NK-92 treated with Interleukin-12 subunit alpha and Interleukin-12 subunit beta, amount 100 ng/mL, for 24 hours (cell line): ENCODE measurements at places on chromosomes 4 and X.

GRCh38 chrX:29044423-29045184, 457.4 kb downstream of the IL1RAPL1 start:
- no peak for DNase-seq

- DNase-seq: no peak
These were observed 496.9 kb upstream of the DIPK2B start for GRCh38 chrX:45697591-45697990.

- no peak for DNase-seq
These were observed 3.0 kb downstream of the GIMD1 start for GRCh38 chr4:106365613-106366012.

DNA sequence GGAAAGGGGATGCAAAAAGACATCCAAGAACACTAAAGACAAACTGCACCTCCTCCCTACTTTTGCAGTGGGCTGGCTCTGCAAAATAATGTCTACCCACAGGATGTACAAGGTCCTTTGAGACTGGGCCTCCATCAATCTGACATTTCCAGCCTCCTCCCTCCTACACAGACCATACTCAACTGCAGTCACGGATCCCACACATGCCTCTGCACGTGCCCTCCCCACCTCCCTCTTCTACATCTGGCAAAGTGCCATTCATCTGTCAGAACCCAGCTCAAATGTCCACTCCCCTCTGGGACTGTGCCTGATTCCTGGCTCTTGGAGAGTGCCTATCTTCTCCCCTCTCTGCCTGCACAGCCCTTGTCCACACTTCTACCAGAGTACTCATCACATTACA, 50.3 kb downstream of the CHRDL1 start:
- no peak for DNase-seq

GRCh38 chr4:68951078-68951805, at the start of gene UGT2A3:
Gene UGT2A3, minus strand, starts transcription at chr4:68951804. Its CDS starts 44 bp downstream, at chr4:68951760.
- DNase-seq: no peak

GRCh38 chrX:63128509-63128908, 222.6 kb downstream of the SPIN4 start:
- DNase-seq: no peak

DNA sequence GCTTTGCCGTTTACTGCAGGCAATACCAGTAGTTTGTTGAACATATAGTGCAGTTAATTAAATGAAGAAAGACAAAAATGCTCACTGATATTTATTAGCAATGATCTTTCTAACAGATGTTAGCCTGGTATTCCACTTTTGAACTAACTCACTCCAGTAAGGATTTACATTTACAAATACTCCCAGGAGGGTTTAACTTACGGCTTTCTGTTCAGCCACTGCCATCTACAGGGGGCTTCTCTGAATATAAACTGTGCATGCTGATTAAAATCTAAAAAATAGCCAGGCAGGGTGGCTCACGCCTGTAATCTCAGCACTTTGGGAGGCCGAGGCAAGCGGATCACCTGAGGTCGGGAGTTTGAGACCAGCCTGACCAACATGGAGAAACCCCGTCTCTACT, 2.2 kb upstream of the SRD5A3 start:
- DNase-seq: no peak

DNA sequence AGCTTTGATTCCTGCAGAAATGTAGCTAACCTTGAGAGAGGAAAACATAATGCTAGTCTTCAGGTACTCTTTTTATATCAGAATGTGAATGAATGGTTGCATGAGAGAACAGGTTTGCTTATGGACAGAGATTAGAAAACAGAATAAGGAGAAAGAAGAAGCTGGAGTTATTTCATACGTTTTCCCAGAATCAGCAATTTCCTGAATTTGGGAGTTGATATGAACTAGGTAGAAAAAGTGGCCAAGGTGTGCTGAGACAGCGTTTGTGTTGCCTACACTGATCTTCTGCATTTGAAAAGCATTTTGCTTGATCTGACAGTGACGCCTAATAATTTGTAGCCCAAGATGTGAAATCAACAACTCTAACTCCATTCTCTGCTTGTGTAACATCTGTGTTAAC, 12.5 kb downstream of the GABRB1 start:
- no peak for DNase-seq

DNA sequence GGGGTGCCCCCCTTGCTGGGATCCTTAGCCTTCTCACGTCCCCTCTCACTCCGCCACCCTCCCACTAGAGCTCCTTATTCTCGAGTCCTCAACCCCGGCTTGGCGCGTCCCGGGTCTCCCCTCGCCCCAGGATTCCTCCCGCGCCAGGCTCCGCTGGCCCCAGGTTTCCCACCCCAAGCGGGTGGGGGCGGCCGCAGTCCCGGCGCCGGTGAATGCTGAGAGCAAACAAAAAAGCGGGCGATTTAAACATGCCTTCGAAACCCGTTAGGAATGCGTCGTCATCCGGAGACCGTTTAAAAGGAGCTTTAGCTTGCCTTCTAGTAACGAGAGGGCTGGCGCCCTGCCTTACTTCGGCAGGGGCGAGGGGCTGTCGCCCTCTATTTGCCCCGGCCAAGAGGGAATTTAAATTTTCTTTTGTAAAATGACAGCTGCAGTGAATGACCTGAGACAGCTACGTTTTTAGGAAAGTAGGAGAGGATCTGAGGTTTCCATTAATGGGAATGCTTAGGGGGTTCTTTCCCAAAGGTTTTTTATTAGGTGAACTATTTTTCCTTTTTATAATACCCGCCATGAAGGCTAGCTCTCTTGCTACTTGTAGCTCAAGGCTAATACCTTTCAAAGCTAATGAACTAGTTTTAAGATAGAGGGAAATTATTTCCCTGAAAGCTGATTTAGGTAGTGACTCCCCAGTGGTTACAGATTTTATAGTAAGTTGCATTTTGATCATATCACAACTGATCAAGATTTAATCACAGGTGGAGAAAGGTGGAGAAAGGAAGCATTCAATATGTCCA, 3.1 kb downstream of the JADE1 start:
- DNase-seq: peak; percentile 67
